ENCODE measurements at places on chromosomes 3 and 15.

- DNase-seq = no peak
These were observed 30.7 kb upstream of the ST3GAL6 start for GRCh38 chr3:98732286-98733052.

DNA sequence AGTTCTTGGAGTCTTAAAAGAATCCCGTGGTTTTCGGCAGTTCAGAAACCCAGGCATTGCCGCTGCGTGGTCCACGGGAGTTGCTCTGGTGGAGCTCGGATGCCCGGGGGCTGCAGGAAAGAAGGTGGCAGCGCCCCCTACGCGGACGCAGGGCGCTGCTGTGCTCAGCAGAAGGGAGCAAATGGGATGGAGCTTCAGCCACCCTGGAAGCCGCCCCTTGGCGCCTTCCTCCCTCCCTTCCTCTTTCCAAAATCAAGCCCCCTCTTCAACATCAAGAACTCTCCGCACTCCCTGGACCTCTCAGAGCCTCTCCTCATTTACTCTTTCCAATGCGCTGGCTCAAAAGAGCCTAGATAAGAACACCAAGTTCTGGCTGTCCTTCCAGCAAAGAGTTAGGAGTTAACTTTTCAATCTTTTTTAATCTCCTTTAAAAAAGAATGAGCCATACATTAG, 880 bp upstream of the CHRNA7 start:
- no peak for DNase-seq

GRCh38 chr3:98733053-98733811, 29.9 kb upstream of the ST3GAL6 start:
- DNase-seq = no peak

- DNase-seq = no peak
These were observed 637.8 kb downstream of the MAGI1 start for GRCh38 chr3:65400899-65401298.

DNA sequence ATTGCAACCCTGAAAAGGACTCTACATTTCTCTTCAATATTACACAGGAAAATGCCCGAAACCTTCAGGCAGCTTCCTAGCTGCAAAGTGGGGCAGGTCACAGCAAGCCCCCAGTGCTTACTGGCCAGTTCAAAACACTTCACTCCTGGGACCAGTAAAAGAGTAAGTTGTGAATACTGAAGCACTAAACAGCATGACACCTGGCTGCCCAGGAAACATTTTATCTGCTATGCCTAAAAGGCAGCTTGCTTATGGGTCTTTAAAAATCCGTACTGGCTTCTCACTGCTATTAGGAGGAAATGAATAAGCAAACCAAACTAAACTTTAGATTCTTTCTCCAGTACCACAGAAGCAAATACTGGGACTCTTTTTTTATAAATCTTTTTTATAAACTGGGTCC, 457.9 kb upstream of the ALCAM start:
- DNase-seq = no peak

- DNase-seq = no peak
These were observed 41.9 kb downstream of the CCNL1 start for GRCh38 chr3:157117875-157118654.

DNA sequence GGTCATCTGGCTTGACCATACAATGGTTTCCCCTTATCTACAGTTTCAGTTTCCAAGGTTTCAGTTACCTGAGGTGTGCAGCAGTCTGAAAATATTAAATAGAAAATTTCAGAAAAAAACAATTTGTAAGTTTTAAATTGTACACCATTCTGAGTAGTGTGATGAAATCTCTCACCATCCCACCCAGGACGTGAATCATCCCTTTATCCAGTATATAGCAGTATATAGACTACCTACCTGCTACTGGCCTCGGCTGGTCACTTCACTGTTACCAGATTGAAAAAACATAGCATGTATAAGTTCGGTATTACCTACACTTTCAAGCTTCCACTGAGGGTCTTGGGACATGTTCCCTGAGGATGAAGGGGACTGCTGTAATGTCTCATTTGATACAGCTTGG, 12.0 kb downstream of the ARIH1 start:
- DNase-seq = no peak

GRCh38 chr3:12999147-13000140, 73.8 kb downstream of the IQSEC1 start:
- DNase-seq = no peak

DNA sequence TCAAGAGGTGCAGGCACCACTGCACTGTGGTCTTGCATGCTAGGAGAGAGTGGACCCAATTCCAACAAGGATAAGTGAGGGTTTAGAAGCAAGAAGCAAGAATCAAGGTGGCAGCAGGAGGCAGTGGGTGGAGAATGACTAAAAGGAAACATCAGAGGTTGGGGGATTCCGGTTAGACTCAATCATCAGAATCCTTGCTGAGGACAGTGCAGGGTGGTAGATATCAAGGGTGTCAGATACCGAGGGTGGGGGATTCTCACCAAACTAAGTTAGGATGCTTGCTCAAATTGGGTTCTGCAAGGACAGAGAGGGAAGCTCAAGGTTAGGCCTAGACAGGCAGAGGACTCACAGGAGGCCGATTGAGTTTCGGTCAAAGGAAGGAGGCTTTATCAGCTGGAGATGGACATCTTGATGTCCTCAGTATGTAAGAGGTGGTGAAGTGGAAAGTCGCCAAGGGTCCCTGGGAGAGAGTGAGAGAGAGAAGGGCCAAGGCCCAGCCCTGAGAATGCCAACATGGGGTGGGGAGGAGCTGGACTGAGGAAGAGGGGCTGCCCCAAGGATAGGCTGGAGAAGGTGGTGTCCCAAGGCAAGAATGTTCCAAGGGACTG, 102.2 kb downstream of the ARNT2 start:
- DNase-seq = no peak

GRCh38 chr3:8450618-8451017, 51.0 kb upstream of the LMCD1 start:
- DNase-seq = no peak
